T-cell (primary cell): ENCODE measurements at places on chromosomes 7 and 10. TPM values are rescaled to one million over a fixed set of nuclear protein-coding genes. Genes with fewer than 3 reads are reported as not detected.

GRCh38 chr10:50931948-50932431 lies 46.6 kb upstream of the A1CF start:
- no peak for DNase-seq

DNA sequence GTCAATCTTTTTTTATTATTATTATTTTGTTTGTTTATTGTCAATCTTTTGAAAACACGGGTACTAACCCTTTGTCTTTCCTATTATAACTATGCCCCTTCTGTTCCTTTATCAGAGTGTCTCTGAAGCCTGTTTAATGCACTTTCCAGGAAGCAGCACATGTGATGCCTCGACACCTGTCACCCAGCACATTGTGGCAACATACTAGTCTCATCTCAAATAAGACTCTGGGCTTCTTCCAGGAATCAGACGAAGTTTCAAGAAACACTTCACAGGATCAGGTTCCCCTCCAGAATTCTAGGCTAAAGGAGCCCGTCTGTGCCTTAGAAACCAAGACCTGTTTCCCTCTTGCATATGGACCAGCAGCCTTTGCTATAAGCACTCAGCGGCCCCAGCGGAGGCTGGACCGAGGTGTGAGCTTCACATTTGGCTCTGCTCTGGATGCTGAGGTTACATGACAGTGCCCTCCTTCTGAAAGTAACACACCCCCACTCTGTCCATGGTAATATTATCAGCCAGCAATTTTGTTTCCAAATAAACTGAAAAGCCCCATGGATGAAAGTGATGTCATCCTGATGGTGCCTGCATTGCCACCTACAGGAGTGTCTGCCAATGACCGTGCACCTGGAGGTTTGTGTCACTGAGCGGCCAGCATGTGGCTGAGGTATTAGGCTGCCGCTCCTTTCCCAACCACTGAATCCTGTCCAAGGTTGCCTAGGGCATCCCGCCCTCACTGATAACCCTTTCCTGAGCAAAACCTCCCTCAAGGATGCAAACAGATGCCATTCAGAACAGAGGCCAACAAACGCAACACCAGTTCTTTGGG lies 38.1 kb downstream of the MKI67 start:
- DNase-seq, result no peak

- no peak for DNase-seq
These were observed 489.7 kb downstream of the KCNMA1 start for GRCh38 chr10:77147871-77148270.

CTAGE6 gene
- 1.8 TPM for total RNA-seq

- no peak for DNase-seq
These were observed 130.5 kb upstream of the NPS start for GRCh38 chr10:127418536-127419168.

- DNase-seq, result no peak
These were observed 6.8 kb downstream of the HNRNPF start for GRCh38 chr10:43402176-43402575.

DNA sequence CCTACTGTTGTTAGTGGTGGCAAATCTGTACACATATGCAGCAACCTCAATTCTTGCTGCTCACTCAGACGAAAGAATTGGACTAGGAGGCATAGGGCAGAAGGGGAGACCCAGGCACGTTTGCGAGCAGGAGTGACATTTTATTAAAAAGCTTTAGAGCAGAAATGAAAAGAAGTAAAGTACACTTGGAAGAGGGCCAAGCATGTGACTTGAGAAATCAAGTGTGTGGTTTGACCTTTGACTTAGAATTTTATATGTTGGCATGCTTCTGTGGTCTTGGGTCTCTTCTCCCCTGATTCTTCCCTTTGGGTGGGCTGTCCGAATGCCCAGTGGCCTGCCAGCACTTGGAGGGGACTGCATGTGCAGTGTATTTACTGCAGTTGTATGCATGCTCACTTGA lies 205.5 kb upstream of the SEMA3D start:
- no peak for DNase-seq

DNA sequence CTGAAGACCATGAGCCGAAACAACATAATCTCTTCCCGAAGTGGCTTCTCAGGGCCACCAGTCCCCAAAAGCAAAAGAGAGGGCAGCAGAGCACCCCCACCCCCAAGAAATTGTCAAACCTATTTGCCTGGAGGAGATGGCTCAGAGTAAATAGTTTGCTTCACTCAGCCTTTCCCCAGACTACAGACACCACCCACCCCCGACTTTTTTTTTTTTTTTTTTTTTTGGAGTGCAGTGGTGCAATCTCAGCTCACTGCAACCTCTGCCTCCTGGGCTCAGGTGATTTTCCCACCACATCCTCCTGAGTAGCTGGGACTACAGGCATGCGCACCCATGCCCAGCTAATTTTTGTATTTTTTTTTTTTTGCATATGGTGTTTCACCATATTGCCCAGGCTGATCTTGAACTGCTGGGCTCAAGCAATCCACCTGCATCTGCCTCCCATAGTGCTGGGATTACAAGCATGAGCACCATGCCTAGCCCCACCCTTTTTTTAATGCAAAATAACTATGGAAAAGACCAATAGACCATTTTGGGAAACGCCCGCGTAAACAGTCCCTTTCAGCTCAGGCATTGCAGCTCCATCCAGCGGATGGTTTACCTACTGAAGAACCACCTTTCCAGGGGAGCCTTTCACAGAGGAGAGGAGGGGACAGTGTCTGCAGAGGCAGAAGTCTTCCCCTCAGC lies 9.7 kb downstream of the ZMIZ1 start:
- DNase-seq, result no peak

DNA sequence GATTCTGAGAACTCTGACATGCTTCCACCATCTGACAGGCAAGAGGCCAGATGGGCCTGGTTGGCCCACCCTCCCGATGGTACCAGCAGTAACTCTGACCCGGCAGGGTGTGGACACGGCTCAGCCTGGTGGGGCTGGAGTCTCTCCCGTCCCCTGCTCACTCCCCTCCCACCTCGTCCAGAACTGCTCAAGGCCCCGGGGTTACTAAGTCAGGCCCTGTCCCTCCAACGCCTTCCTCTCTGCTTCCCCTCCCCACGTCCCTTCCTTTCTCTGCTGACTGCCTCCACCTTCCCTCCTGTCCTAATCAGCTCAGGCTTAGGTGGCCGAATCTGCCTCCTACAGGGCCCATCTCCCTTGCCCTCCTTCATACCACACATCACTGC lies 12.5 kb downstream of the CALML5 start:
- DNase-seq, result no peak

OR2A5 gene
- not detected for total RNA-seq

ATE1 gene
- 26.4 TPM for total RNA-seq

DYNC1I1 gene
- total RNA-seq, result 0.16 TPM

GRCh38 chr7:134900166-134900982 lies 85.9 kb upstream of the AGBL3 start:
- DNase-seq, result no peak

- DNase-seq, result no peak
These were observed 14.7 kb downstream of the SHH start for GRCh38 chr7:155797262-155798250.

MCM10 gene
- total RNA-seq, result 1.4 TPM

GRCh38 chr7:106717254-106717954 lies 56.4 kb upstream of the CCDC71L start:
- DNase-seq, result no peak

DNA sequence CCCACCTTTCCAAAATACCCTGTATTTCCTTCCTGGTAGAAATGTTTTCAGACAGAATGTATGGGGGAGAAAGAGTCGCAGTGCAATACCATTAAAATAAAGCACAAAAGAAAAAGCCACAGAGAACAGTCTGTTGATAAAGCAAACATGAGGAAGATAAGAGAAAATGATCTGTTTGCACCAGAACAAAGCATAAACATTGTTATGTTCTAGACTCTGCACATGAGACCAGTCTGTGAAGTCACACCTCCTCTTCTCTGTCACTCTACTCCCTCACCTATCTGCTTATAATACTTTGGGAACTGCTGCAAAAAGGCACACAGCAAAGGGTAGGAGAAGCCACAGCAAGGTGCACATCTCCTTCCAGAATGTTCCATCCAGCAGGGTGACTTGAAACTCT lies 67.2 kb upstream of the LRGUK start:
- no peak for DNase-seq

GRCh38 chr7:84895563-84895962 lies 291.3 kb downstream of the SEMA3D start:
- DNase-seq, result no peak

- DNase-seq, result peak; percentile 47
These were observed at the start of gene GOLGA7B for GRCh38 chr10:97849687-97850402. TSS of gene GOLGA7B (plus strand) at chr10:97849843. CDS start at chr10:97850304, 461 bp downstream.

- no peak for DNase-seq
These were observed 39.3 kb downstream of the TRIM24 start for GRCh38 chr7:138499340-138499739.

DNA sequence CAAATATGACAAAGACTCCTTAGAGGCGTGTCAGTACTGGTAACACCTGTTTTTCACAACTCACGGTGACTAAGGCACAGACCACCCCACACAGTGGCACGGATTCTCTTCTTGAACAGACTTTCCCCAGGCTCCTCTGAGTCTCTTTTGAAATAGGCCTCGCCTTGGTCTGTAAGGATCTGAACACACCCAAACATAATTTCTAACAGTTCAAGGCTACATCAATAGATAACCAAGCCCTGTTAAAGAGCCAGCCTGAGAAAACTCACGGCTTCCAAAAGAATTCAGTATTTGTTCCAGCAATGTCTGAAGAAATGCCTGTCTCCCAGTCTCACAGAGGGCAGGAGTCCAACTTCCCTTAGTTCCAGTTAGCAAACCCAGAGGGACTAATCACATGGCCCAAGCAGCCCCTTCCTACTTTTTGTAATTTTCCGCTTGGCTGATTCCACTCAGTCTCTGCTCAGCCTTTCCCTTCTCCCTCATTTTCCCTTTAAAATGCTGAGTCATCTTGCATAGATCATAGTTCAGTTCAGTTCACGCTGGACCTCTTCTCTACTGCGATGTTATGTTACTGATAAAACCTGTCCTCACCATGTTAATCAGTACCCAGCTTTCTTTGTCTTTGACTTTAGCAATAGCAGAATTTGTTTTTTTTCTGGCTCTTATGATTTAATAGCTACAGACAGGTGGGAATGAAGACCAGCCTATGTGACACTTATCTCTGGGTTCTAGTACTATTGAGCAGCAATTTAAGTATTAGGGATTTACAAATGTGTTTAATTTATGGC lies 22.6 kb upstream of the AKR1C3 start:
- no peak for DNase-seq

DNA sequence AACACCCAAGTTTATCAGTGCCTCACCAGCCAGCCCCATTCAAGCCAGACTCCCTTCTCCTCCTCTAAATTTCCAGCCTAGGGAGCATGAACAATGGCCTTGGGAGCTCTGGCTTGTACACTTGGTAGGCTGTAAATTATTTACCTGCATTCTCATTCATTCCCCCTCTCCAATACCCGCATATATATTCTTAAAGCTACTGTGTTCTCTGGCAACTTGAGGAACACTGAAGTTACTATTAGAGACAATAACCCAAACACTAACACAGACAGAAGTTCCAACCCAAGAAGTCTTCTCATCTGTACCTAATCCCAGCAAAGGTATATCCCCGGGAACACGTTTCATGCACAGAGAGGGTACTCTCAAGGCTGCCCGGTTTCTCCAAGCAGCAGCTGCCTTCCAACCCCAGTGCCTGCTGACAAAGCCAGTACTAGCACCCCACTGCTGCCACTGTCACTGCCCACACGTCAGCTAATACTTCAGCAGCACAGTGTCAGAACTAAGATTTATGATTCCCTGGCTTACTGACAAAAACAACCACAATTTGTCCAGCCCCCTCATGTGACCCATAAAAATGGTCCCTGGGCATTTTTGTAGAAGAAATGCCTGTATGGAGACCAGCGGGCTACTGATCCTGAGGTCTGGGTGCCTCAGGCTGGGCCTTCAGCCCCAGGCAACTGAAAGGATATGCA lies 3.1 kb downstream of the WDR91 start:
- DNase-seq, result no peak

GTF2IRD1 gene
- total RNA-seq, result 1.3 TPM

DNA sequence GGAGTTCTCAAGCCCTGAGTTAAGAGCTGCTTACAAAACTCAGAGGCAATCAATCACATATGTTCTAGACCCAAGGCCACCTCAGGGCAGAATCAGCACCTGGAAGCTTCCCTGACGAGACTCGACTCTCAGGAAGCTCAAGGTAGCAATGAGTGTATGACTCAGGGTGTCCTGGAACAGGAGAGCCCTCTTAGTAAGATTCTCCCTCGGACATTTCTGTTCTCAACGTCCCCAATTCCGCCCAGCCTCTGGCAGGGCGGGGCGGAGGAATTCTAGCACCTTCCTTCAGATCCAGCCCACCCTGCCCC lies 39.6 kb upstream of the PROSER2 start:
- no peak for DNase-seq

DNA sequence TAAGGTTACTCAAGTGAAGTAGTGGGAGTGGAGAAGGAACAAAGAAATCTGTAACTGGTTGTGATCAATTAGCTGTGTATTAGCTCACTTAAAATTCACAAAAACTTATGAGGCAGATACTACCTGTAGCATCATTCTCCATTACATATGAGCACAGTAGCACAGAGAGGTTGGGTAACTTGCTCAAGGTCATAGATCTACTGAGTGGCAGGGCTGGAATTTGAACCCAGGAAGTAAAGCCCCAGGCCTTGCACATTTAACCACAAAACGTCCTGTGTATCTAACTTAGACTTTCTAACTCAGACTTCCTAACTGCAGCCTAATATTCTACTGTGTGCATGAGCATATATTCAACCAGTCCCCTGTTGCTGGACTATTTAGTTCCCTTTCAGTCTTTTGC lies 5.6 kb upstream of the SLF2 start:
- DNase-seq, result no peak

TLL2 gene
- 0.15 TPM for total RNA-seq

DNA sequence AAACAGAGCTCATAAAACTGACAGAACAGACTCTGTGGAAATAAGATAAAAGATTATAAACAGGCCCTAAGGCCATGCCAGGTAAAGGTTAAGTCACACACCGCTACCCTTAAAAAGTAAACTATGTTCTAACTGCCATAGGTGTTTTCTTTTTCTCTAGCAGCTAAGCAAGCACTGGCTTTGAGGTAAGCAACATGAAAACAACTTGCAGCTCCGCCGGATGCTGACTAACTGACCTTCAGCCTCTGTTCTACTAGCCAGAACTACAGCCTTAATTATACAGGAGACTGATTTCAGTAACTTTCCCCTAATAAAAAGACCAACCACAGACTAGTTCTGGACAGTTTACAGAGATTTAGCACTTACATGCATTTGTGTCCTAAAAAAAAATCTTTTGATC lies 708.3 kb downstream of the CCSER2 start:
- DNase-seq, result no peak

CPN1 gene
- not detected for total RNA-seq

DNA sequence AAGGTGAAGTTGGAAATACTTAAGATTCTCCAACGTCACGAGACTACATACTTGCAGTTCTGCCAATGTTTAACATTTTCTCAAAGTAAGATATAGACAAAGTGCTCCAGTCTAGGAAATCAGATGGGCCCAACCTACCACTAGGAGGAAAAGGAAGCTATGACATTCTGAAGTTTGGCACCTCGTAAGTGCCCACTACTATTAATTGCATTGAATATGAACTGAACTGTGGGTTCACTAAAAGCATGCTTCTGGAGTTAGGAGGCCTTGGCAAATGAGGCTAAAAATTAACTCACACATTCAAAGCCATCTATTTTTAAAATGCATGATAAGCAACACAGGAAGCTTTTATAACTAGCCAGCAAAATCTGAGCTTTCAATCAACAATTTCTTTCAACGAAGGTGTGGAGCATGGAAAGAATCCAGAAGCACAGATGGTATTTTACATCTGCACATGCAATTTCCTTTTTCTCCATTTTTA lies 149.7 kb downstream of the LRRTM3 start:
- DNase-seq, result no peak

GRCh38 chr10:11882646-11883375 lies 59.7 kb downstream of the PROSER2 start:
- no peak for DNase-seq

VAX1 gene
- total RNA-seq, result not detected
